Stimulated activated CD4-positive, alpha-beta T cell treated with anti-CD3 and anti-CD28 coated beads, Interleukin-12 subunit alpha, Interleukin-12 subunit beta, amount 100 ng/mL, for 4 hours (primary cell): ENCODE measurements at places on chromosomes 12 and 14.

- DNase-seq = no peak
Observed at GRCh38 chr12:32820376-32820931, 64.8 kb upstream of the YARS2 start.

DNA sequence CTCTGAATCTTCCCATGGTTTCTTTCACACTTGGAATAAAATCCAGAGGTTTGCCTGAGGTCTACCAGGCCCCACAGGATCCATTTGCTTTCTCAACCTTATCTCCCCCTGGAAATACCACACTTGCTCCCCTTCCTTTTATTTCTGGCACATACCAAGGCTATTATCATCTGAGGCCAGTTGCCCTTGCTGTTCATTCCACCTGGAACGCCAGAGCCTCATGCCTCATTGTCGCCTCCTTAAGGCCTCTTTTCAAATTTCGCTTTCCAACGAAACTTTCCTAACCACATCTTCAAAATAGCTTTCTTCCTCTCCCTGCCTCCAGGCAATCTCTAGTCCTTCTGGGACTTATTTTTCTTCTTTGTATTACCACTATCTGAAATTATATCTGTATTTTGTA is 11.2 kb upstream of the LRIG3 start:
- DNase-seq = no peak

- DNase-seq = peak; percentile 31
Observed at GRCh38 chr12:614411-614970, 48.8 kb downstream of the NINJ2 start.

- DNase-seq = no peak
Observed at GRCh38 chr14:65132855-65133254, 30.5 kb upstream of the MAX start.

DNA sequence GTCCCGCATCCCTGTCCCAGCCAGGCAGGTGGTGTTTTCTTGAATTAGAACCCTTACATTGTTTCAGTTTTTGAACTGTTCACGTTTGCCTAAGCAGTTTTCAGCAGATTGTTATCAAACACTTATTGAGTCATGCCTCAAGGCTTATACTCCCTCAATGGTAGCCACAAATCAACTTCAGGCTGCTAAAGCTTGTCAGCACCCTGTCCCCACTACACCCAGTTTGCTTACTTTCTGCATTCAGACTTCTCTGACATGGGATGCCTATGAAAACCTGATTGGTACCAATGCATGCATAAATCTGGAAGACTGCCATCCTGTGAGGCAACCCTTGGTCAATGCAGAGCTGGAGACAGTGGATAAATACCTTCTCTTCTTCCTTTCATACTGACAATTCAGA is 225.4 kb downstream of the BTG1 start:
- DNase-seq = no peak

- no peak for DNase-seq
Observed at GRCh38 chr12:10936506-10936905, 2.6 kb downstream of the TAS2R14 start.

DNA sequence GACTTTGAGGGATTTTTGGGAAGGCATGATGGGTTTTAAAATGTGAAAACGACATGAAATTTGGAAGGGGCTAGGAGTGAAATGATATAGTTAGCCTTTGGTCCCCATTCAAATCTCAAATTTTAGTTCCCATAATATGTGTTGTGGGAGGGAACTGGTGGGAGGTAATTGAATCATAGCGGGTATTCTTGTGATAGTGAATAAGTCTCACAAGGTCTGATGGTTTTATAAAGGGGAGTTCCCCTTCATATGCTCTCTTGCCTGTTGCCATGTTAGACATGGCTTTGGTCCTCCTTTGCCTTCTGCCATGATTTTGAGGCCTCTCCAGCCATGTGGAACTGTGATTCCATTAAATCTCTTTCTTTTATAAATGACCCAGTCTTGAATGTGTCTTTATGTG is 72.8 kb downstream of the SLC16A7 start:
- no peak for DNase-seq

DNA sequence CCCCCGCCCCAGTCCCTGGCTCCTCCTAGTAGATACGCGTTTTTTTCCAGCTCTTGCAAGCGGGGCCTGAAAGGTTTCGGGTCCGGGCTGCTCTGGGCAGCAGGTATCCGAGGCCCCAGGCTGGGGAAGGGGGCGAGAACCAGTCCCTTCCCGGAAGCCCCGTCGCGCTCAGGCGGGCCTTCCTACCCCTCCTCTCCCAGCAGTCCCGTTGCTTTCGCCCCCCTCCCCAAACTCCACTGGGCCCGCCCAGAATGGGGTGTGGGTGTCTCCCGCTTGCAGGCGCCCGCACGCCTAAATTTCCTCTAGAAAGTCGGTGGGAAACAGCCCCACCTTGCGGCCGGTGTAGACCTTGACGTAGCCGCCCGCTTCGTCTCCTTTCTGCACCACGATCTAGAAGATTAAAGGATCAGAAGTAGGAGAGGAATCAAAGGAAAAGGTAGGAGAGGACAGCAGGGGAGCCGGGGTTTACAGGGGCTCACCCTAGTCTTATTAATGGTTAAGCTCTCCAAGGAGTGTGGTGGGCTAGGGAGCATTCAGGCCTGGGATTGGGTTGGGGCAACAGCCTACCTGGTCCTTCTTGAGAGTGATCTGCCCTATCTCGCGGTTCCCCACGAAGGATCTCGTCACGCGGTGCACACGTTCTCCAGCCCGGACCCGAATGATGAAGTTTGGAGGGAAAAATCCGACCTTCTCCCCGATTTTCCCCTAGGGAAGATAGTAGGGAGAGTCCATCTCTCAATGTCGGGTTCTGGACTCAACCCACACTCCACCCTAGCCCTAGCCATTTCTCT is 7.3 kb downstream of the STAC3 start:
- peak; percentile 84 for DNase-seq
